Calu3 (cell line): ENCODE measurements at places on chromosomes 12 and 14. TPM values are rescaled to one million over a fixed set of nuclear protein-coding genes. Genes with fewer than 3 reads are reported as not detected.

TSPAN19 gene
- total RNA-seq, result not detected in 2 replicates

ASB2 gene
- total RNA-seq, result 0.17 and 0.19 TPM in 2 replicates

ADCK1 gene
- total RNA-seq, result 9.1 and 10.0 TPM in 2 replicates

SDR9C7 gene
- not detected in 2 replicates for total RNA-seq

HOXC9 gene
- 0.42 and 0.54 TPM in 2 replicates for total RNA-seq

DNA sequence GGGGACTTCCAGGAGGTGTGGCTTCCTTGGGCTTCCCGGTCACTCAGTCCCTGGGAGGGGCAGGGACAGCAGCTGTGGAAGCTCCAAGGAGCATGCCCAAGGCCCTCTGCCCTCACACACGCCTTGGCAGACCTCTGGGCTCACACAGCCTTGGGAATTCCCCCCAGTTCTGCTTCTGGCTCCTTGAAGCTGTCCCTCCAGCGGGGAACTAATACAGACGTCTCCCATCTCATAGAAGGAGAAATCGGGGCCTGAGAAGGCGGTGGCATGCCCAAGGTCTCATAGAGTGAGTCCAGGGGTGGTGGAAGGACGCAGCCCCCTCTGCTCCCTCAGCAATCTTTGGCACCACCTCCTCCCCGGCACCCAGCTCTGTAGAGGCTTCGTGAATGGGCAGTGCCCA, 15.7 kb upstream of the TMEM119 start:
- H3K4me3 ChIP-seq, result no peak overlapping the region
- no peaks in the 10 kb centered on the region for H3K27me3 ChIP-seq
- peaks cover 3% of the 10 kb centered on the region for H3K36me3 ChIP-seq
- peak; percentile 29 for DNase-seq
- no peak overlapping the region for H3K27ac ChIP-seq

DNA sequence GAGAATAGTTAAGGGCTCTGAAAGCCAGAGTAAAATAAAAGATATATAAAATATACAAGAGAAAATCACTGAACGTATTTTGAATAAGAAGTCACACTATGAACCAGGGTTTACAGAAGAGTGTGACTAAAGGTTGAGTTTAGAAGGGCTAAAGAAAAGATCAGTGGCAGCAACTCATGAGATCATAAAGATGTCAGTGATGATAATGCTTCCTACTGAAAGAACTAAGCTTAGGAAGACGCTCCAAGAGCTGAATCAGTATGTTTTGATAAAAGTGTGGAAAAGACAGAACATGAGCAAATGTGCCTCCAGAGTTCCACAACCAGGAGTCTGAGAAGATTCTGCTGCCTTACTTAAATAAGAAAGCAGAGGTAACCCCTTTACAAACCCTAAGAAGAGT, 74.6 kb downstream of the KITLG start:
- no peak for DNase-seq
- no peak overlapping the region for H3K4me3 ChIP-seq
- no peak overlapping the region for H3K27ac ChIP-seq
- H3K36me3 ChIP-seq, result peaks cover 6% of the 10 kb centered on the region

GRCh38 chr12:25934456-25934855, 24.0 kb upstream of the RASSF8 start:
- no peak overlapping the region for H3K27ac ChIP-seq
- H3K27me3 ChIP-seq, result no peaks in the 10 kb centered on the region
- peaks cover 10% of the 10 kb centered on the region for H3K4me1 ChIP-seq

DNA sequence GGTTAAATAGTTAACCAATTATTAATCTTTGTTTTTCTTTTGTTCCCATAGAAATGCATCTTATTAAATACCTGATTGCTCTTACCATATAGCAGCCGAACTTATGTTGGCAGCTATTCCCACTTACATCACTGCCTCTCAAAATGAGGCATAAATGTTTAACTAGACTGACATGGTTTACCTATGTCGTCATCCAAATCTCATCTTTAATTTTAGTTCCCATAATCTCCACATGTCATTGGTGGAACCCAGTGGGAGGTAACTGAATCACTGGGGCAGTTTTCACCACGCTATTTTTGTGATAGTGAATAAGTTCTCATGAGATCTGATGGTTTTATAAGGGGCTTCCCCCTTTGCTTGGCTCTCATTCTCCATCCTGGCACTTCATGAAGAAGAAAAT, 499.2 kb upstream of the ATP2B1 start:
- DNase-seq, result no peak
- no peaks in the 10 kb centered on the region for H3K27me3 ChIP-seq
- H3K4me1 ChIP-seq, result no peaks in the 10 kb centered on the region
- H3K4me3 ChIP-seq, result no peak overlapping the region
- no peak overlapping the region for H3K27ac ChIP-seq

- H3K4me1 ChIP-seq, result no peaks in the 10 kb centered on the region
- DNase-seq, result no peak
- no peak overlapping the region for H3K4me3 ChIP-seq
Measured at GRCh38 chr12:47983541-47984115, 20.2 kb downstream of the TMEM106C start.

DNA sequence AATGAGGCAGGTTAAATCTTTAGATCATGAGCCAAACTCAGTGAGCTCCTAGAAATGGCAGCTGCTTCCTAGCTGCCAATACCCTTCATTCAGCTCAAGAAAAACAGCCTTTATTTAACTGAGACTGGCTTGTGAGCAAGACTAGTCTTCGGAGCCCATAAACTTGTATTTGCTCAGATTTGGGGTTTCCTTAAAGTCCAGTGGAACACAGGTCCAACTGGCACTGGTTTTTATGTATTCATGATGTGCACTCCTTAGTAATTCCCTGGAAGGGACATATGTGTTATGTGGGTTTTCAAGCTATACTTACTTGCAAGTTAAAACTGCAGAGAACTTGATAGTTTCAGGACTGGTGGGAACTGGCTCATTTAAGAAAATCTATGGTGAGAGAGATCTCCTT, 380.1 kb upstream of the TMEM132C start:
- DNase-seq, result no peak
- H3K4me1 ChIP-seq, result no peaks in the 10 kb centered on the region
- H3K4me3 ChIP-seq, result no peak overlapping the region

DNA sequence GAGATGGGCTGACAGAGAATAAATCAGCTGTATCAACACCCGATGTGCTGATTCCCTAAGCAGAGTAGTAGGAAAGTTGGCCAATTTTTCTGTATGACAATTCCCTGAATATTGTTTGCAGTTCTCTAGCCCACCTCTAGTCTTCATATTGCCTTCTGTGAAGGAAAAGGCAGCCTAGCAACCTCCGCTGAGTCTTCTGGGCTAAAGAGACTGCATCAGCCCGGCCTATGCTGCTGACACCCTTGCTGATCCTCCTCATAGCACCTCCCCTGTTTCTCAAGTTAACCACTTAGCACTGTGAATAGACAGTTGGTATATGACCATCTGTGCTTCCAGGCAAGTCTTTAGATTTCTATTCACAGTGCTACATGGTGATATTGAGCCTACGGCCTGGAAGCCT, 161.1 kb upstream of the EGLN3 start:
- H3K27ac ChIP-seq, result peak overlapping the region; percentile 79
- no peaks in the 10 kb centered on the region for H3K27me3 ChIP-seq

- H3K27me3 ChIP-seq, result peaks cover 73% of the 10 kb centered on the region
- no peak for DNase-seq
- no peaks in the 10 kb centered on the region for H3K36me3 ChIP-seq
- H3K4me1 ChIP-seq, result no peaks in the 10 kb centered on the region
- no peak overlapping the region for H3K4me3 ChIP-seq
Measured at GRCh38 chr12:110088936-110089335, 35.2 kb upstream of the IFT81 start.

GRCh38 chr14:49769581-49770211, 1.7 kb downstream of the KLHDC2 start:
- DNase-seq, result peak; percentile 5
- peak overlapping the region; percentile 78 for H3K27ac ChIP-seq
- H3K27me3 ChIP-seq, result no peaks in the 10 kb centered on the region
- H3K36me3 ChIP-seq, result peaks cover 44% of the 10 kb centered on the region

- no peak overlapping the region for H3K27ac ChIP-seq
- H3K4me1 ChIP-seq, result no peaks in the 10 kb centered on the region
Measured at GRCh38 chr14:106691601-106692291, 1165.4 kb downstream of the TMEM121 start.

DNA sequence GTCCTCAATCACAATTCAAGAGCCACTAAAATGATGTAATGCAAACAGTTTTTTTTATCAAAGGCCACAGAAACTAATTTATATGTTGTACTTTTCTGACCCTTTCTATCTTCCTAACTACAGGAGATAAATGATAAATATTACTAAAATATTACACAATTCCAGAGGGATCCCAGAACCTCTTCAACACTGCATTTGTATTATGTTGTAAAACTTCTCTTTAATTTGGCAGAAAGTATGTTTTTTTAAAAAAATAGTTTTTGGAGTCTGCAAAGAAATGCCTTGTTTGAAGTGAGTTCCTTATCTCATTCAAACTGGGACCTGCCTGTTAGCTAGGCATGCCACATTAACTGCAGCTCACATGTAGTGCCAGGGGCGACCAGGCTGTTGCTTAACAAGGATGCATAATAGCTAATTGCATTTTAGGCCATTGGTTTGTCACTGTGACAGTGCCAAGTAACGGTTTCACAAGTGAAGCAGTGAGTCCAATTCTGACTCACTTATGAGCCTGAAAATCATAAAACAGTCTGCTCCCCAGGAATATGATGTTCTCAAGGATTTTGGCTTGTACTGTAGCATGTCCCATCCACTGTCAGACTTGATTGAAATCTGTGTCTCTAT, 266.9 kb downstream of the KTN1 start:
- no peak overlapping the region for H3K27ac ChIP-seq
- H3K27me3 ChIP-seq, result no peaks in the 10 kb centered on the region
- no peak for DNase-seq
- H3K36me3 ChIP-seq, result peaks cover 10% of the 10 kb centered on the region

DNA sequence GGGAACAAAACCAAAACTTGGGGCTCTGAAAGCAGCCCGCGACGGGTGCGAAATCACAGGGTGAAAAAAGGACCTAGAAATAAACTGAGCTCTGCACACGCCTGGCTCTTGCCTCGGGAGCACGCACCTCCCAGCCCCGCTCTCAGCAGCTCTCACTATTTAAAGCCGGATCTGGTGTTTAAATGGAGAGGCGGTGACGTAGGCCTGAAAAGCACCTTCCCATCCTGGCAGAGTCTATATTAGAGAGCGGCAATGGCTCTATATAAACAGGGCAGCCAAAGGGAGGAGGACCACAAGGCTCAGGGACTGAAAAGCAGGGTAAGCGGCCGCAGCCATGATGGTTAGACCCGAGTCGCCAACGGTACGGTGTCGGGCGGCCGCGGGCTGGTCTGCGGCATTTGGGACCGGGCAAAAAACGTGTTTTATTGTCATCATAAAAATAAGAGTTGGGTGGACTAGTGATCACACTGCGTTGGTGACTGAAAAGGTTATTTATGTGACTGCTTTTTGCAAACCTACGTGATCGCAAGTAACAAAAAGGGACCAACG, 1.5 kb downstream of the GTF2A1 start:
- H3K27me3 ChIP-seq, result no peaks in the 10 kb centered on the region
- peak overlapping the region; percentile 89 for H3K4me3 ChIP-seq
- H3K4me1 ChIP-seq, result peaks cover 13% of the 10 kb centered on the region
- DNase-seq, result peak; percentile 82
- H3K27ac ChIP-seq, result peak overlapping the region; percentile 98

- H3K4me1 ChIP-seq, result peaks cover 5% of the 10 kb centered on the region
- peaks cover 23% of the 10 kb centered on the region for H3K27me3 ChIP-seq
- H3K36me3 ChIP-seq, result peaks cover 18% of the 10 kb centered on the region
- H3K27ac ChIP-seq, result peak overlapping the region; percentile 44
Measured at GRCh38 chr14:104732355-104732804, 8.4 kb downstream of the ADSS1 start.

- H3K27me3 ChIP-seq, result no peaks in the 10 kb centered on the region
- peaks cover 33% of the 10 kb centered on the region for H3K4me1 ChIP-seq
- no peaks in the 10 kb centered on the region for H3K36me3 ChIP-seq
- DNase-seq, result no peak
Measured at GRCh38 chr12:106109168-106109910, 29.4 kb downstream of the NUAK1 start.

- no peak overlapping the region for H3K4me3 ChIP-seq
- no peaks in the 10 kb centered on the region for H3K27me3 ChIP-seq
- no peak overlapping the region for H3K27ac ChIP-seq
- no peaks in the 10 kb centered on the region for H3K4me1 ChIP-seq
Measured at GRCh38 chr14:92556255-92556741, 42.7 kb downstream of the RIN3 start.

DNA sequence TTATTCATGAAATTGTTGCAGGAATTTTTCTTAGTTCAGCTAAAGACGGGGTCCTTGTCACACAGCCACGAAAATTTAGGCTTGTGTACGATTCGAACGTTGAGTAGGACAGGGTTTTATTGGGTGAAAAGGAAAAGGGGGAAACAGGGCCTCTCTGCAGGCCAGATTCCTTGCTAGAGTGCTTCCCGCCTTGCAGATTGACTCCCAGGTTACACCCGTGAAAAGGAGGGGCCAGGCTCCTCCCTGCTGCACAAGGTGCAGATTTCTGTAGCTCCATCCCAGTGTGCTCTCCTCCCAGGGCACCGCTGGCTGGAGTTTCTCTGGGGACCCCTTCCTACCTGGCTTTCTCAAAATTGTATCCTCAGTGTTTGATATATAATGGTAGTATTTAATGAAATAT, 221.5 kb downstream of the ERC1 start:
- H3K4me1 ChIP-seq, result peaks cover 7% of the 10 kb centered on the region
- no peaks in the 10 kb centered on the region for H3K27me3 ChIP-seq
- H3K27ac ChIP-seq, result no peak overlapping the region
- no peaks in the 10 kb centered on the region for H3K36me3 ChIP-seq
- H3K4me3 ChIP-seq, result no peak overlapping the region
- no peak for DNase-seq

DNA sequence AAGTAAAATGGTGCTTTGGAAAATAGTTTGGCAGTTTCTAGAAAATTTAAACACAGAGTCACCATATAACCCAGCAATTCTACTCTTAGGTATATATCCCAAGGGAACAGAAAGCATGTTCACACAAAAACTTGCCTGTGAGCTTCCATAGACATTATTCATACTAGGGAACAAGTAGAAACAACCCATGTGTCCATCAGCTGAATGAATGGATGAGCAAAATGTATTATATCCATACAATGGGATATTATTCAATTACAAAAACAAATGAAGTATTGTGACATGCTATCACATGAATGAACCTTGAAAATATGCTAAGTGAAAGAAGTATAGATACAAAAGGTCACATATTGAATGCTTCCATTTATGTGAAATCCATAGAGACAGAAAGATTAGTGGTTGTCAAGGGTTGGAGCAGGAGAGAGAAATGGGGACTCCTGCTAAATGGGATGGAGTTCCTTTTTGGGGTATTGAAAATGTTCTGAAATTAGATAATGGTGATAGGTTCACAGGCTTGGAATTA, 7.9 kb downstream of the SLC10A1 start:
- no peaks in the 10 kb centered on the region for H3K4me1 ChIP-seq
- no peaks in the 10 kb centered on the region for H3K27me3 ChIP-seq
